ENCODE measurements at places on chromosomes 5 and 9.

GRCh38 chr5:175317872-175318271 lies 126.1 kb downstream of the DRD1 start:
- DNase-seq = no peak

GRCh38 chr9:127972236-127972871 lies 8.4 kb downstream of the EEIG1 start:
- no peak for DNase-seq

DNA sequence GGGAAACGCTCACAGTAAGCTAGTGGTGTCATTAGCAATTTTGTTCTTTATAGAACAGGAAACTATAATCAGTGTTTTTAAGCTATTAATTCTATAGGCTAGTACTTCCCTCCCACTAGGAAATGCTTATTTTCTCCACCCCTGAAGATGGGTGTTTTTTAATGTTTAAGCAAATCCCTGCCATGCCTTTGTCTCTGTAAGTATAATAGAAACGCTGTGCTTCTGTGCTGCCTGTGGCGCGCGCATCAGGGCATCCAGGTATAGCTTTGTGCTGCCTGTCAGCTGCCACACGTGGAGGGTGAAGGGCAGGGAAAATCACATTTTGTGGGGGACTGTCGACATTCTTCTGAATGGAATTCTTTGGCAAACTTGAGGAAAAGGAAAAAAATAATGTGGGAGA lies 217.5 kb downstream of the RAB3C start:
- DNase-seq = no peak

DNA sequence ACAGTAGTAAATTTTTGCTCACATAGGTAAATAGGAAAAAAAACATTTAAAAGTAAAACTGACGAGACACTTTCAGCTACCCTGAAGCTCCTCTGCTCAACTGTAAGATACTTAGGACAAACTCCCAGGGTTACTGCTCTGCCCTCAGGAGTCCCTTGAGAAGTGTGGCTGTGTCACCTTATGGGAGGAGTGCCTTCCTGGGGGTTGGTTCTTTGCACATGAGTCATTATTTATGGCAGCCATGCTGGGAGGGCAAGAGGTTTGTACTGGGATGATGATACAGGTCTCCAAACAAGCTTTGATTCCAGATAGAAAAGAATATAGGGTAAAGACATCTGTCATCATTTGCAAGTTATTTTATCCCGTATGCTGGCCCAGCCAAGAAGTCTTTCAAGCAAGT lies 45.9 kb downstream of the TTC1 start:
- no peak for DNase-seq

DNA sequence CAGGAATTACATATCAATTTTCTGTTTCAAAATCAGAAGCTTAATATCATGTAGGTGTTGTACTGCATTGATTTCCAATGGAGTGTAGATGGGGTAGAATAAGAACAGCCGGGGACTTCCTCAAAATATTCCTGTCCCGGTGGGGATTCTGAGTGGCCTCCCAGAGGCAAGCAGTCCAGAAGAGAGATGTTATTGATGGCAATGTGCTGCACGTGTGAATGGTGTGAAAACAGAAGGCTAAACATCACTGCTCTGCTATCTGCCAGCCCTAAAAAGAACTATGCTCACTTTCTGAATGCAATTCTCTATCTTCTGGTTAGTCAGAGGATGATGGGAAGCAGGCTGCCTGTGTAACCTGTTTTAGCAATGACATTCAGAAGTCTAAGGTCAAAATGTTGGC lies 91.0 kb upstream of the CKMT2 start:
- DNase-seq = no peak

- no peak for DNase-seq
Measured at GRCh38 chr5:97534166-97534565, 351.1 kb upstream of the RIOK2 start.

GRCh38 chr9:89377411-89377810 lies 59.1 kb downstream of the SECISBP2 start:
- no peak for DNase-seq

DNA sequence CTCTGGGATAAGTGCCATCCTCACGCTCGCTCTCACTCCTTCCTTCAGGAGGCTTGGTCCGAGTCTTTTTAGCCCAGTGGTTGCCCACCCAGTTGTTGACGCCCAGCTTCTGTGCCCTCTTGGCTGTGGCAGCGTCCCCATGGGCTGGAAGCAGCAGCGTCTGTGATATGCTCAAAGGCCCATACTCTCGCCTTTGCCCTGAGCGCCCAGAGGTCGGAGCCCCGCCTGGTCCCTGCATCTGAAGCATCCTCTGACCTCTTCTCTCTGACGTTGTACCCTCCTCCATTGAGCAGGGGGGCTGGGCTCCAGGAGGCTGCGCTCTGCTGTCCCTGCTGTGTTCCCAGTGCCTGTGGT lies 78.0 kb upstream of the CACNA1B start:
- no peak for DNase-seq

GRCh38 chr9:127455324-127455992 lies 4.1 kb downstream of the LRSAM1 start:
- no peak for DNase-seq

DNA sequence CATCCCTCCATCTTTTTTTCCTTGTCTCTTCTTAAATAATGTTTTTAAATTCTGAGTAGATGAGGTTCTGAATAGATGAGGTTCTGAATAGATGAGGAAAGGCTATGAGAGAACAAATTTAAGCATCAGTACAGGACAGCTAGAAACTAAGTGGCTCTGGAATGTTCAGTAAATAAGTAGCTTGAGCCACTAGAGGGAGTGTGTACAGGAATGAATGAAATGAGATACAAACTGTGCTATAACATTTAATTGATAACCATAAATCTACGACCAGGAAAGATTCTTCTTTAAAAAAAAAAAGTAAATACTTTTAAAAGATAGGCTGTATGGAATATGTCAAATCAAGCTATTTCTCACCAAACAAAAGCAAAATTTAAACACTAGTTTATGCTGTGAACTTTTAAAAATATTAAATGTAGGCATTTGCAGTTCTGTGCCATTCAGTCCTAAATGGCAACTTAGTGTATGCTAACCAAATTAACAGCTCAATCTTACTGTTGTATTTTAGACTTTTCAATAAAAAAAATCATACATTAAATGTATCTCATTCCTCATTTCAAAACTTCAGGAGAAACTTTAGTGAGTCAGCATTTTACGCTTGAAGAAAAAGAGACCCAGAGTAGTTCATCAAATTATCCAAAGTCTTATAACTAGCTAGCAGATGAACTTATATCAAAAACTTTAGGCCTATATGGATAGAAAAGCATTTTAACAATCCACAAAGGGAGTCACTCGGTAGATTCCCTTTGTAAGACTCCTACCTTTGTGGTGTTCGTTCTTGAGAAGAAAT lies 70.4 kb upstream of the SNX2 start:
- peak; percentile 8 for DNase-seq
